Stimulated activated CD4-positive, alpha-beta T cell treated with anti-CD3 and anti-CD28 coated beads, Interleukin-12 subunit alpha, Interleukin-12 subunit beta, amount 100 ng/mL, for 24 hours (primary cell): ENCODE measurements at places on chromosomes 5 and 9.

DNA sequence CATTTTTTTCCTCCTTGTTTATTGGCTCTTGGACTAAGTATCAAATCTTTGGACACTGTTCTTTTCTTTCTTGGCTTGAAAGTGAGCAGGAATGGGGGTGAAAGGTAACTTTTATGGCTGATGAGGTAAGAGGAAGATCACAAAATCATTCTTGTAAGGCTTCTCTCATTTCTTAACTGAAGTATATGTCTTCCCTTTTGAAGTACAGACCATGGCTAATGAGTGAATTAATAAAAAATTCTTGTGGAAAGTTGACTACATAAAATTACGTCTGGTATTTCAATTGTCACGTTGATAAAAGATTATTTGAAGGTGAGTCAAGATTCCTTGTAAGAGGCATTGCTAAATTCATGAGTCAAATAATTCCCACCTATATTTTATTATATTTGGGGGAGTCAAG, 25.1 kb downstream of the VCAN start:
- DNase-seq = no peak

DNA sequence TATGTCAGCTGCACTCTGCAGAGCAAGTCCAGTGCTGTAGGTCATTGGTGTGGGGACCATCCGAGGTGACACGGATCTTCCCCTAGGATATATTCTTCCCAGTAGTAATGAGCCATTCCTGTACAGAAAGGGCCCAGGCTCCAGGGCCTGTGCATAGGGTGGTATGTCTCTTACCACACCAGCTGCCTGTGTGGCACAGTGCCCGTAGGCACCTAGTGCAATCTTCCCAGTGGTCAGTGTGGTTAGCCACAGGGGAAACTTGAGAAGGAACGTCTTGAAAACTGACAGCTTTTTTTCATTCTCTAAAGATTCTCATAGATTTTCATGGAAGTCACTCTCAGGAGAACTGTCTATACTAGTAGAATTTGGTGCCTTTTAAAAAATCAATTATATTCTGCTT, 39.8 kb downstream of the CYSTM1 start:
- no peak for DNase-seq

DNA sequence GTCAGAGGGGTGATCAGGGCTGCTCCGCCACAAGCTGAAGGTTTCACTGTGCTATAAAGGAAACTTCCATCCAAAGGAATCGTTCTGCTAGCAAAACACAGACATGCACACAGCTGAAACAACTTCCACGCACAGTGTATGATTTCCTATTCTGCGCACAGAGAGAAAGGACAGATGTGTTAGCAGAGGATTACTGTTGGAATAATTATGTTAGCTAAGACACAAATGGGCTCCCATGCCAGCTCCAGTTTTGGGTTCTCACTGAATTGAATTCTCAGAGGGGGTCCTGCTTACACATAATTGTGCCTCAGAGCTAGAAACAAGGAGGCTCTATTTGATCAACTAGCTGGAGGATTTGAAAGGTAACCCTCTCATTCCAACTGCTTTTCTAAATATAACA, 352.4 kb downstream of the IRX2 start:
- DNase-seq = no peak

- DNase-seq = no peak
Measured at GRCh38 chr9:70283848-70284247, 25.1 kb downstream of the SMC5 start.

DNA sequence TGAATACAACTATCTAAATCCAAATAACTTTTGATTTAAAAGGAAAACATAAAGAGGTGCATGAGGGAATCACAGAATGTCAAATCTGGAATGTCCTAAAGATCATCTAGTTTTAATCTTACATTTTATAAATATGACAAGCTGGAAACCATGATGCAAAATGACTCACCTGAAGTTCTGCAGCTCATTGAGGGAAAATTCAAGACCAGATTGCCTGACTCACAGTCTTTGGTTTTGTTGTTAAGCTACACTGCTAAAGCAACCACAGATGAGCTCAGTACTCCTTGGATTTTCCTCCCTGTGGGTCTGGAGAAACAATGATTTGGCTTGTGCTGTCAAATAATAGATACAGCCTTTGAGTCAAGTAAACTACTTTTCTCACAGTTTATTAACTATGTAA, 19.1 kb upstream of the EDIL3 start:
- no peak for DNase-seq

GRCh38 chr9:18347386-18348082, 126.4 kb upstream of the ADAMTSL1 start:
- no peak for DNase-seq

DNA sequence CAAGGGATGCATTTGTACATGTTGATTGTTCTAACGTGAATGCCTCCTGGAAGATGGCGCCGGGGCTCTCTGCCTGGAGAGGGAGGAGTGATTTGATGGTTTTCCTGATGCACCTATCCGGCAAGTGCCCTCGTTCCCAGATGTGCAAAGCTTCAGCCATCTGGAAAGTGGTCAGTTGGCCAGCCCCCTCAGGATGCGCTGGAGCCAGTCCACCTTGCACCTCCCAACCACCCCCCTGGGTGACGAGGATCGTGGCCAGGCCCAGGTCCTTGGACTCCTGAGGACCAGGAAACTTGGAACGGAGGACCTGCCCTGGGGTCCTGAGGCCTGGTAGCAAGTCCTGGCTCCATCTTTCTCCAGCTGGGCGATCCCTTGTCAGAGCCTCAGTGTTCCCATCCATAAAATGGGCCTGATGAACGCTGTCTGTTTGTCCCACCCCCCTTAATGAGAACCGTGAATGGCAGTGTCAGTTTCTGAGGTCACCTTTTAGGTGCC, 23.6 kb upstream of the RNU6ATAC start:
- DNase-seq = no peak

DNA sequence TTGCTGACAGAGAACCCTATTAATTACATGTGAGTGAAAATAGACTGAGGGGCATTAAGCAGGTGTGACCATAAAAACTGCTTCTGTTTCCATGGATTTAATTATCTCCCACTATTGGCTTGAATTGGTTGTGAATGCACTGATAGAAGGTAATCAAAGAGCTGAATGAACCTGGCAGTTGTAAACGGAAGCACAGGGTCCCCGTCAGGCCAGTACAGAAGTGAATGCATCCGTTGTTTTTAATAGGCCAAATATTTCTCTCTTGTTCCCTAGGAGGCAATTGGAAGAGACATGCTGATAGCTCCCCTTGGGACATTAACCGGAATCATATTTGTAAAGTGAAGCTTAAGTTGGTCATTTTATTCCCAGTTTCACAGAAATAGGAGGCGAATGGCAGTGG, 147.0 kb downstream of the CAVIN4 start:
- DNase-seq = no peak

GRCh38 chr5:160175438-160176218, 53.7 kb upstream of the FABP6 start:
- no peak for DNase-seq
